ENCODE measurements at places on chromosomes 16 and 17.

DNA sequence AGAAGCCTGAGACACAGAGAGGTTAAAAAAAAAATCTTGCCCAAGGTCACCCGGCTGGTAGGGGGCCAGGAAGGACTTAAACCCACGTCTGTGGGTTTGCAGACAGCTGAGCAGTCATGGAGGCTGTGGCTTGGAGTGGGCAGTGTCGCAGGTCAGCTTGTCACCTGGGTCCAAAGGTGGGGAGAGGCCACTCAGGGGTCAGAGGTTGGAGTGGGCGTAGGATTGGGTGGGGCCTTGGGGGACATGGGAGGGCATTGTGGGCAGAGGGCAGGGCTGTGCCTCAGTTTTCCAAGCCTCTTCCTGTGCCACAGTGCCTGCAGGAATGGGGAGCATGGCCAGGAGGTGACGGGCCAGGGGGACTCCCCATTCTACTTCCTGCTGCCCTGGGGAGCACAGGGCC, 2.0 kb upstream of the NDRG4 start:
- DNase-seq: no peak

DNA sequence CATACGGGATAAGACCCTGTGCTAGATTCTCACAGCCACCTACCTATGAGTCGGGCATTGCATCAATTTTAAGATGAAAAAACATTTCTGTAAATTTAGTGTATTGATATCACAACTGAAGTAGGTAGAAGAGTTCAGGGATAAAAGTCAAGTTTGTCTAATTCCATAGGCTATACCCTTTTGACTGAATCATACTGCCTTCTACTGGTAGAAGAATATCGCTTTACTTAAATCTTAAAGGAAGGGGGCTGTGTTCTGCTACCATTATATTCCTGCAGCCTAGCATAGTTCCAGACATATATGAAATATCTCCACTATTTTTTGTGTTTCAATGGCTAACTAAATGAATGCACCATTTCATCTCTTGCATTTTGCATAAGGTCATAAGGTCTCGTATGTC, 1128.6 kb downstream of the CDH8 start:
- DNase-seq: no peak

DNA sequence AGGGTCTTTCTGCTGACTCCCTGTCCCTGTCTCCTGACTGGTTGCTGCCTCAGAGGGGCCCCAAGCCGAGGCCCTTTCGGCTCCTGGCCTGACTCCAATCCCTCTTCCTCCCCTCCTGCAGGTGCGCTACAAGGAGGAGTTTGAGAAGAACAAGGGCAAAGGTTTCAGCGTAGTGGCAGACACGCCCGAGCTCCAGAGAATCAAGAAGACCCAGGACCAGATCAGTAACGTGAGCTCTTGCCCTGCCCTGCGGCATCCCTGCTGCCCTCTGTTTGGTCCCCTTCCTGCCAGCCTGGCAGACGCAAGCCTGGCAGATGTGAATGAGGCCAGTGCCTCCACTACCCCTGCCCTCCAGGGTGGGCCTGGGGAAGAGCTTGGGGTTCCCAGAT, 27.1 kb upstream of the LASP1NB start:
- no peak for DNase-seq

DNA sequence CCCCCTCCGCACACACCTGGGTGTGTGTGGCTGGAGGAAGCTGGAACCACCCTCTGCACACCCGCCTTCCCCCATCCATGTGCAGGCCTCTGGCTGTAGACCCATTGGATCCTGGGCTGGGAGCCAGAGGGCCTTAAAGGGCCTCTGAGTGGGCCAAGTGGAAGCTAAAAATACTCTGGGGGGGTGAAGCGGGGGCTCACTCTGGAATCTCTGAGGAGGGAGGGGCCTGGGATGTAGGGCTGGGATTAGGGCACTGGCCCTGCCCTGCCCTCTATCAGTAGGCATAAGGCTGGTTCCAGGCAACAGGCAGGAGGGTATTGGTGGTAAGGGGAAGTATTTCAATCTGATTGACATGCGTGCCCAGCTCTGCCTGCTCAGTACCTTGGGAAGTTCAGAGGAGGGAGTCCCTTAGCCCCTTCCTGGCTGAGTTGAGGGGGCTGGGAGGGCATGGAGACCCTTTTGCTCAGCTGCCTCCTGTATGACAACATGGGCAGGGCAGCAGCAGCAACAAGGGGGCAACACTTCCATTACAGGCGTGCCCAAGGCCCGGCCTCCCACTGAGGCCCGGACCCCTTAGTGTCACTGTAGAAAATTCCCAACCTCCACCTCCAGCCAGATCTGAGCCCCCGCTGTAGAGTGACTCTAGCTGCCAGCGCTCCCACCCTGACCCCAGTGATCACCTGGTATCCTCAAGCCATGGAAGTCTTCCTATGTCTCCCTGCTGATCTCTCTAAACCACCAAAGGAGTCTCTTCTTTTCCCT, 5.2 kb downstream of the ITGA3 start:
- DNase-seq: no peak

- no peak for DNase-seq
These were observed 302.7 kb upstream of the PSMD7 start for GRCh38 chr16:73993878-73994277.

DNA sequence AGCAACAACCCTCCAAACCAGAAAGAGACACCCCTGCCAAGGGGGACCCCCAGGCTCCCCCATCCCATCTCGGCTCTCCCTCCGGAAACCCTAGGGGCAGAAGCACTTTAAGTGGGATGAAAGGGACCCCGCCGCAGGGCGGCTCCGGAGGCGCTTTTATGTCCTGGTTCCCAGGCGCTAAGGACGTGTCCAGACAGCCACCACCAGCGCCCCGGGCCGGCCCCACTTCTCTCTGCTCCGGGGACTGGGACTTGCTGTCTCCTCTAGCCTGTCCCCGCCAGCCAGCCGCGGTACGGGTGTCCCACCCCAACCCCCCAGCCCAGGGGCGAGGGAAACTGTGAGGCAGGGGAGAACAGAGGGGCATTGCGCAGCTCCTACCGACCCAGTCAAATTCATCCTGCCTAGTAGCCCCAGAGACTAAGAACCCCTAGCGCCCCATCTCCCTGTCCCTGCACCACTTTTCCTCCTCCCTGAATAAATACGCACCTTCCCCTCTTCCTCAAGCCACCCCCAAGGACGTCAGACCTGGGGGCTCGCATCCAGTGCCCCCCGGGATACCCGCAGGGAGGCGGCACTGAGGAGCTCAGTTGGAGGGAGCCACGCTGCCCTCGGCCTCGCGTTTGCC, 4.1 kb downstream of the SP6 start:
- no peak for DNase-seq

DNA sequence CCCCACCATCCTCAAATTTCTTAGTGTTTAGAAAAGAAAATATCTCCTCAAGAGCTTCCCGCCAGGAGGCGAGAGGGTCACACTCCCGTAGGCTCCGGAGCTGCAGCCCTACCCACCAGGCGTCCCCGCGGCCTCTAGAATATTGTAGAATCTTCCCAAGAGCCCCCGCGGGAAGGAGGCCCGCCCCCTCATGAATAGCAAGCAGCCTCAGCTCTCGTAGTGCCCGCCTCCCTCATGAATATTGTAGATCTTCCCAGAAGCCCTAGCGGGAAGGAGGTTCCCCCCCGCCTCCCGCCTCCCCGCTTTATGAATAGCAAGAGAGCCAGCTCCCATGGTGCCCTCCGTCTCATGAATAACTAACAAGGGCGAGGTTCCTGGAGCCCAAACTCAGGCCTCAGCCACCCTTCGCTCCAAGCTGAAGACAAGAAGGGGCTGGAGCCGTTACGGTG, at the start of gene FBXO47:
FBXO47 (minus strand) TSS at position 114 of the 449 bp plus-strand sequence. CDS start 4,378 bp downstream, outside the sequence.
- peak; percentile 57 for DNase-seq

GRCh38 chr17:8859804-8860430, 7.6 kb downstream of the PIK3R6 start:
- no peak for DNase-seq

GRCh38 chr16:50469744-50470321, 78.4 kb upstream of the NKD1 start:
- DNase-seq: no peak

DNA sequence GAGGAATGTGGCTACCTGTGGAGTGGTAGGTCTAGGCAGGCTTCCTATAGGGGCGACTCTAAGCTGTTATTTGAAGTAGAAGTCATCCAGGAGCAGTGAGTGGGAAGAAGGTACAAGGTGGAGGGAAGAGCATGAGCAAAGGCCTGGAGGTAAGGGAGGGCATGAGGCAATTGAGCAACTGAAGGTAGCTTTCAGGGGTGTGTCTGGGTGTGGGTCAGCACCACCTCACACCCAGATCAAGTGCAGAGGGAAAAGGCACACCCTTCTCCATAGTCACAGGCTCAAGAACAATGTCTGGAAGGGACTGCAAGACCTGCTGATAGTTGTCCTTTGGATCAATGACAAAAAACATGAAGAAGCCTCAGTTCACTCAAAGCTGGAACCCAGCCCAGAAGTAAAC, 46.5 kb upstream of the IRX6 start:
- DNase-seq: no peak

- DNase-seq: no peak
These were observed 16.7 kb upstream of the BLMH start for GRCh38 chr17:30308406-30308805.

DNA sequence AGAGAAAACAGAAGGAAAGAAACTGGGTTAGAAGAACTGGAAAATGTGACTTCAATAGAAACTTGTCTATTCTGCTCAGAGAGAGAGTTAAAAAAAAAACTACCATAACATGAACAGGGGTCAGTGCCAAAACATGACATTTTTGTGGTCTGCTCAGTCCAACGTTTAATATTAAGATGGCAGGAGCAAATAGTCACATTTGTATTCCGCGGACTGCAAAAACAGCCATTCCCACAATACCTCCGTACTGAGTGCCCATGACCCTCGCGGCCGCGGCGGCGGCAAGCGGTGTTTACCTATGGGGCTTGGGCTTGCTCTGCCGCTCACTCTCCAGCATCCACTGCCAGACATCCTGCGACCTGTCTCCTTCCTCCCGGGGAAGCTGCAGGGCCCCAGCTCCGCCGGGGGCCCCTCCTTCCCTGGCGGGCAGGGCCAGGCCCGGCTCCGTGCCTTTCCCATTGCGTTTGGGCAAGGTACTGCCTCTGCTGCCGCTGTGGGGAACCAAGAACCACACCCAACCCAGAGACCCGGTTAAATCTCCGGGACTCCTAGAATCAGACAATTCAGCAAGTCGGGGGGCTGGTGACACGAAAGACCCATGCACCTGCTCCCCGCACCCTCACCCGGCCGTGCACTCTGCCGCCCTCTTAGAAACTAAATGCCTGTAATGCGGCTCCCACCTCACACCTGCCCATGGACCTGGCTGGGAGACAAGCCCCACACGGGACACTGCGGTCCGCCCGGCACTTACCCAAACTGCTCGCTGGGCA, 24.7 kb downstream of the AXIN2 start:
- no peak for DNase-seq

GRCh38 chr17:17683710-17684365, 2.6 kb downstream of the RAI1 start:
- no peak for DNase-seq

GRCh38 chr16:50185005-50185505, 31.9 kb downstream of the TENT4B start:
- no peak for DNase-seq

- DNase-seq: no peak
These were observed 4.4 kb downstream of the LDHD start for GRCh38 chr16:75111961-75112733.

DNA sequence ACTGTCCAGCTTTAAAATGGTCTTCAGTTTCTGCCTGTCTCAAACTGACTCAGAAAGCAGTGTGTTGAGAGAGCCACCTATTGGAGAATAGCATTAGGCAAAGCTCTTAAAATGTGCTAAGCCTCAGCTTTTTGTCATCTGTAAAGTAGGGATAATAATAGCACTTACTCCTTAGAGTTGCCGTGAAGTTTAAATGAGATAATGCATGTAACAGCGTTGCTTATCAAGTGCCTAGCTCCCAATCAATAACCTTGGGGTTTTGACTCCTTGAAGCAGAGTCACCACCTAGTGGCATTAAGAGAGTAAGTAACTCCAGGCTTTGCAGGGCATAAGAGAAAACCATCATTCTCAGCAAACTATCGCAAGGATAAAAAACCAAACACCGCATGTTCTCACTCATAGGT, 163.3 kb downstream of the HS3ST2 start:
- no peak for DNase-seq

DNA sequence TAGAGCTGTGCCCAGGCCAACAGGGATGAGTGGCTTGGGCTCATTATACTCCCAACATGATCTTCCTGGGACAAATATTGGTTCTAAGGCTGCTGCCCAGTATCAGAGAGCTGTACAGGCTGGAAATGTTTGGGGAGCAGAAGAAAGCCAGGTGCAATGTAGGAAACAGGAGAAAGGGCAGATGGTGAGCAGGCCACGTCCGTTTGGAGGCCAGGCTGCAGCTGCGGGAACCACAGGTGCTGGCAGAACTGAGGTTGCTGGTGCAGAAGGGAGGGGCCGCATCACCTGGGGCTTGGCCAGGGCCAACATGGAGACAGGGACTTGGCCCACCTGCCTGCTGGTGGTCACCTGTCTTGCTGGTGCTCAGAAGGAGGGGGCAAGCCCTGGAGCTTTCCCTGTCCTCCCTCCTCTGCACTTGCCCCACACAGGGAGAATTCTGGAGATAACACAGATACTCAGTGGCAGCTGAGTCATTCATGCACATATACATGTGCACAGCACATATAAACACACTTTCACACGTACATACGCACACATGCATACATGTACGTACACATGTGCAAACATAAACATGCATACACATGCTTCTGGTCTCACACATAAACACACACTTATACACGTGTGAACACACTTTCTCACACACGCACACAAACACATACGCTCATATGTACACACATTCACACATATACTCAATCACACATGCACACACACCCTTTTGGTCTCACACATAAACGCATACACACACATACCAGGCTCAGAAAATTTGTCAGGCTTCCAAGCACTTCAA, 67.7 kb downstream of the WSCD1 start:
- DNase-seq: no peak

DNA sequence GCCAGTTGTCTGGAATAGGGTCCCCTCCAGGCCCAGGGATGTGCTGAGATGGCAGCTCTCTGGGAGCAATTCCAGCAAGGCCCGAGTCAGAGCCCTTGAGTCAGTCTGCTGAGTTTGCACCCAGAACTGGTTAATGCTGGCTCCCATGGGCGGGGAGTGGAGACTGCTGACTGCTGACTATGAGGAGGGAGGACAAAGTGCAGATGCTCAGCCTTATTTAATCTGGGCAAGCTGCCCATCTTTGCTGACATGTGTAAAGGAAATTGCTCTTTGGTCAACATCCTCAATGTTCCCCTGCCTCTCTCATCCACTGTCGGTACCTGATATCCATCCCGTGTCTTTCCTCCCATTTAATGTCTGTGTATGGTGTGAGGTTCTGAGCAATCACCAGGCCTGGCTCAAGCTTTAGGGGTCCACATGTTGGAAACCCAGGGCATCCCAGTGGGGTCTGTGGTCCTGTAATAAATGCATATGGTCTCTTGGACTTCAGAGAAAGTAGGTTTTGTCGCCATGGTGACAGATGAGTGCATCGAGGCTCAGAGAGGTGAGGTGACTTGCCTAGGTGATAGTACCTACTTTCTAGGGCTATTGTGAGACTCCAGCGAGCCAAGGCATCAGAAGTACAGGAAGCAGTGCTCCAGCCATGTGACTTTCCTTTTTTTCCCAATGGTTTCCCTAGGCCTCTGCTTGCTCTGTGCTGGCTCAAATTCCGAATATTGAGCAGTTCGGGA, 20.0 kb upstream of the RNF135 start:
- no peak for DNase-seq

- no peak for DNase-seq
These were observed 41.7 kb downstream of the TIMM22 start for GRCh38 chr17:1038459-1039122.
